ENCODE measurements at places on chromosomes 1 and 21.

DNA sequence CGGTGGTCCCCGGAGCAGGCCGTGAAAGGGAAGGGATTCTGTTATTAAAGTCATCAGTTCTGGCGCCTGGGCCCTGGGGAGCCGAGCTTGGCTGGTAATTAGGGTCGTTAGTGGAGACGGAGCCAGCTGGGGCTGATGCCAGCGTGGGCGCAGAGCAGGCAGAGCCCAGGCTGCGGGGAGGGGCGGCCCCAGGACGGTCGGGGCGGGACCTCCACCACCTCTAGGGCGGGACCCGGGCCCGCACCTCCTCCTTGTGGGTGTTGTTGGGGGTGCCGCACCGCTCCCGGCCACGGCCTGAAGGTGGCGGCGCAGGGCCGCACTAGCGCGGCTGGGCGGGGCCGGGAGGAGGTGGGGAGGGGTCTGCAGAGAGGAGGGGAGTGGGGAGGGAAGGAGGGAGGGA is 470.6 kb downstream of the PTPRU start:
- DNase-seq: no peak

- DNase-seq: no peak
Observed at GRCh38 chr1:77280962-77281361, 857 bp upstream of the AK5 start.

DNA sequence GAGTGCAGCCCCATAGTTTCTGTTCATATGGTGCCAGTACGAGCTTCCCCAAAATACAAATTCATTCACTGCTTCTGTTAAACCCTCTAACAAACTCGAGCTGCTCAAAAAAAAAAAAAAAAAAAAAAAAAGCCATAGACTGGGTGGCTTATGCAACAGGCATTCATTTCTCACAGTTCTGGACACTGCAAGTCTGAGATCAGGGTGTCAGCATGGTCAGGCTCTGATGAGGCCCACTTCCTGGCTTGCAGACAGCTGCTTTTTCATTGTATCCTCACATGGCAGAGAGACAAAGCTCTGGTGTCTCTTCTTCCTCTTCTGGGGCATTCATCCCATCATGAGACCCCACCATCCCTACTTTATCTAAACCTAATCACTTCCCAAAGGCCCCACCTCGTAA is 121.6 kb downstream of the PTBP2 start:
- no peak for DNase-seq

- DNase-seq: no peak
Observed at GRCh38 chr21:27388825-27389224, 421.9 kb upstream of the ADAMTS5 start.

DNA sequence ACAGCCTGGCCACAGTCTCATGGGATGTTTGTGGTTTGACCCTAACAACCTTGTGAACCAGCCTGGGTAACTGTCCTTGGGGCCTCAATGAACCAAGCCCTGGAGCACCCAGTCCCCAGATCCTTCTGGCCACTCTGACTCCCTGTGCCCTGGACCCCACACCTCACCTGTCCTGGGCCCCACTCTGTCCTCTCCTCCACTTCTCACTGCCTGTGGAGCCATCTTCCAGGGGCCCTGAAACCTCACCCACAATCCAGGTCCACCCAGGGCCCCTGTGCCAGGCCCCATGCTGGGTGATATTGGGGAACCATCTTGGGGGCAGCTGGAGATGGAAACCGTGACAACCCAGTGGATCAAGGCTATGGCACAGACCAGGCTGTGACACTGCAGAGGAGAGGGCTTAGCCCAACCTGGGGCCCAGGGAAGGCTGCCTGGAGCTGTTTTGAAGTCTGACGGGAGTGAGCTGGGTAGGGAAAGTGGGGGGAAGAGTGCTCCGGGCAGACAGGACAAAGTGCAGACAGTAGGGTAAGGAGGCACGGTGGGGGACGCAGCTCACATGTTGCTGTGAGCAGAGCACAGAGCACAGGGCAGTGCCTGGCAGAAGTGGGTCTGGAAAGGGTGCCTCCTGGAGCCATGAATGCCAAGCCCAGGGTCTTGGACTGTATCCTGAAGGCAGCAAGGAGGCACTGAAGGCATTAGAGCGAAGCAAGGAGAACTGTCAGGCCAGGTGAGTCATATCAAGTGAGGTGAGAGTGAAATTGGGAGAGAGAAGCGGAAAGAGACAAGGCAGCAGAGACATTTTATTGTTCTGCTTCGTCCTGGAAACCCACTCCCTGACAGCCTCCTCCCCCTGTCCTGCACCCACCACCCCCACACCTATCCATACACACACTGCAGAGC is 12.1 kb upstream of the LRP8 start:
- DNase-seq: no peak

- no peak for DNase-seq
Observed at GRCh38 chr1:9413877-9414213, 121.2 kb downstream of the SPSB1 start.

DNA sequence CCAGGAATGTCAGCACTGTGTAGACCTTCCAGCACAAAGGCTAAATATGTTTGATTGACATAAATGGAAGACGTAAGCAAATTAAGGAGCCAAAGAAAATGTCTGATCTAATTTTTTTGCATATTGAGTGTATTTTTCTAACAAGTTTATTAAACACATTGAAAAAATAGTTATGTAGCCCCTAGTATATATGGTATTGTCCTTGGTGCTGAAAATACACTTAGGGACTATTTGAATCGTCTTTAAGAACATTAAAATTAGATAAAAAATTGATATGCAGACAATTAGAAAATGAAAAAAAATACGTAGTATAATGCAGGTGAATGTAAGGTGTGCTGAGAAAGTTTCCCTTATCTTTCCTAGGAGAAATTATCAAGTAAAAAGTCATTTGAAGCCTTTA is 337.0 kb downstream of the OMA1 start:
- DNase-seq: no peak

DNA sequence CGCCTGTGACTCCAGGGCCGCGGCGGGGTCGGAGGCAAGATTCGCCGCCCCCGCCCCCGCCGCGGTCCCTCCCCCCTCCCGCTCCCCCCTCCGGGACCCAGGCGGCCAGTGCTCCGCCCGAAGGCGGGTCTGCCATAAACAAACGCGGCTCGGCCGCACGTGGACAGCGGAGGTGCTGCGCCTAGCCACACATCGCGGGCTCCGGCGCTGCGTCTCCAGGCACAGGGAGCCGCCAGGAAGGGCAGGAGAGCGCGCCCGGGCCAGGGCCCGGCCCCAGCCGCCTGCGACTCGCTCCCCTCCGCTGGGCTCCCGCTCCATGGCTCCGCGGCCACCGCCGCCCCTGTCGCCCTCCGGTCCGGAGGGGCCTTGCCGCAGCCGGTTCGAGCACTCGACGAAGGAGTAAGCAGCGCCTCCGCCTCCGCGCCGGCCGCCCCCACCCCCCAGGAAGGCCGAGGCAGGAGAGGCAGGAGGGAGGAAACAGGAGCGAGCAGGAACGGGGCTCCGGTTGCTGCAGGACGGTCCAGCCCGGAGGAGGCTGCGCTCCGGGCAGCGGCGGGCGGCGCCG is at the start of gene SIM2:
Gene SIM2 (plus strand): TSS at position 135 of the 565 bp plus-strand sequence. CDS start 632 bp downstream, outside the sequence.
- no peak for DNase-seq

DNA sequence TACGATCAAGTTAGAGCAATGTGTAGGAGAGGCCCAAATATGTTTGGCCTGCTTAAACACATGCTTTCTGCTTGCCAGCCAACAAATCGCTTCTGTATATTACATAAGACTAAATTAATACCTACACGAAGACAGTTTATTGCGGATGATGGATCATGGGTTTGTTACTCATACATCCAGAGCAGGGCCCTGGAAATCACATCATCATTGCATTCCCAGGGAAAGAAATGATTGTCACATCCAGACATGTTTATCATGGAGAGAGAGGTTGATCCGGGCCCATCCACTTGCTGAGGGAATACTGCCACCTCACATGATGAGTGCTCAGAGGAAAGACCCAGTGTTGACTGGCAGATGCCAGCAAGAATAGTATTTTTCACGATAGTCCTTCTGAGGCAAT is 282.6 kb downstream of the NUF2 start:
- DNase-seq: no peak

- peak; percentile 42 for DNase-seq
Observed at GRCh38 chr1:41241749-41242341, at the start of gene SCMH1. Gene SCMH1 (minus strand): TSS chr1:41242306. CDS start chr1:41186133, 56,173 bp downstream.

DNA sequence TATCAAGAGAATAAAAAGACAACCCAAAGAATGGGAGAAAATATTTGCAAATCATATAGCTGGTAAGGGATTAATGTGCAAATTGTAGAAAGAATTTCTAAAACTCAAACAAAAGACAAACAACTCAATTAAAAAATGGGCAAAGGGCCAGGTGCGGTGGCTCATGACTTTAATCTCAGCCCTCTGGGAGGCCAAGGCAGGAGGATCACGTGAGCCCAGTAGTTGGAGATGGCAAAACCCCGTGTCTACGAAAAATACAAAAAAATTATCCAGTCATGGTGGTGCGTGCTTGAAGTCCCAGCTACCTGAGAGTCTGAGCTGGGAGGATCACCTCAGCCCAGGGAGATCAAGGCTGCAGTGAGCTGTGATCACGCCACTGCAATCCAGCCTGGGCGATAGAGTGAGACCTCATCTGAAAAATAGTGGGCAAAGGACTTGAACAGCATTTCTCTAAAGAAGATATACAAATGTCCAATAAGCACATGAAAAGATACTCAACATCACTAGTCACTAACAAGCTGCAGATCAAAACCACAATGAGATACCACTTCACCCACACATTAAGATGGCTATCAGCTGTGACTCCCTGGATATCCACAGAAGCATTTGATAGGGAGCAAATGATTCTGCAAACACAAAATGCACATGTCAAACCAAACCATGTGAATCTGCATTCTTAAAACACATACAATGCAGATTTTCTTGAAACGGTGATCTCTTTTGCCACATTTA is 20.9 kb downstream of the SLC30A1 start:
- no peak for DNase-seq

- DNase-seq: no peak
Observed at GRCh38 chr1:187245201-187245600, 416.5 kb downstream of the PLA2G4A start.

- no peak for DNase-seq
Observed at GRCh38 chr1:194469282-194469681, 1282.9 kb upstream of the B3GALT2 start.

DNA sequence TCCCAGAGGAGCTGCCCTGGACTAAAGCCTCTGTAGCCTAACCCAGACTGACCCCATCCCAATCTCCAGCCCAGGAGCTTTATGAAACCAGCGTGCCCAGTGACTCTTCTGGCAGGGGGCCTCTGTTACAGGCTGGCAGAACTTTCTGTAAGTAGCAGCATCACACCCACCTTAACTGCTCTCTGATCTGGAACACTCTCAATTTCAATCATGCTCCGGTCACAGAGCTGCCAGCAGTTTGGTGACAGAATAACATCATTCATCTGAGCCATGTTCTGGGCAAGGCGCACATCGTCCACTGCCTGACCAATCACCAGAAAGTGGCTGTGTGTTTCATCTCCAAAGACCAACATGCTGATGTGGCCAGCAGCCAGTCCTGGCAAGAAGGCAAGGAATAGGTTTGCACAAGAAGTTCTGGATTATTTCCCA is 14.7 kb downstream of the ADCY10 start:
- no peak for DNase-seq

DNA sequence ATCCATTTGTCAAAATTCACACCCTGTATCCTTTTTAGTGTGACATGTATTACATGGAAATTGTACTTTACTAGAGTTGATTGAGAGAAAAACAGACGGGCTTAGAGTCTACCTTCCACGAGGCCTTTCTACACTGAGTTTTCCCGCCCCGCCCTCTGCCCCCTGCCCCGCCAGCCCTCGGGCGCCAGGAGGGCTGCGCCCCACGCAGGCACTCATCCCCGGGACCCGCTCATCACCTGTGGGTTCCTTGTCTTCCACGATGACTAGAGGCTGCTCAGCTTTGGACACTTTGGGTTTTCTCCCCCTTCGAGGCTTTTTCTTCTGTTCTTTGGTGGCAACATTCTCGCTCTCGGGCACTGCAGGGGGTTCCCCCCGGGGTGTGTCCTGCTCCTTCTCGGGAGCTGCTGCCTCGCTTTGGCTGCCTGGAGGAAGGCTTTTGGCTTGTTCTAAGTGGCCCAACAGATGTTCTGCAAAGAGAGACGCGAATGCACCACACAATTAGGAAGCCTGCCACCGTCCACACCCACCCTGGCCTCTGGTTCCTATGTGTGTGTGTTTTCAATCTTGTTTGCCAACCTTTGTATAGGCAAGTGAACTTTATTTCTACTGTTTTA is 39.6 kb downstream of the PRDM15 start:
- DNase-seq: no peak

- no peak for DNase-seq
Observed at GRCh38 chr1:162213281-162213912, 143.9 kb downstream of the NOS1AP start.

Data from GOT3 (cell line).